ENCODE measurements at places on chromosomes 1 and 21.

DNA sequence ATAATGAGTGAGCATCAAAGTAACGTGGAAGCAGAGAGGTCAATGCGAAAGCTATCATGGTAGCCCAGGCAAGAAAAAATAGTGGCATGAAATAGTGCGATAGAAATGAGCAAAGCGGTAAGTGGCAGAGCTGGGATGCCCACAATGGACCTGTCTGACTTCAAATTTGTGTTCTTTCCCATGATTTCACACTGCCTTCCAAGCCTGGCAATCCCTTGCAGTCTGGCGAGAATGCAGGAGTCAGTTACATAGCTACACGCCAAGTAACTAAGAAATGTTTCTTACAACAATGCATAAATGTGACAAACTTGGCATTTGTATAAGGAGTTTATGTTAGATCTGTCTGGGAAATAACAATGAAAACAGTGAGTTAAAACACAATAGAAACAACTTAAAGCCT lies 82.6 kb downstream of the GRIK1 start:
- DNase-seq: no peak

DNA sequence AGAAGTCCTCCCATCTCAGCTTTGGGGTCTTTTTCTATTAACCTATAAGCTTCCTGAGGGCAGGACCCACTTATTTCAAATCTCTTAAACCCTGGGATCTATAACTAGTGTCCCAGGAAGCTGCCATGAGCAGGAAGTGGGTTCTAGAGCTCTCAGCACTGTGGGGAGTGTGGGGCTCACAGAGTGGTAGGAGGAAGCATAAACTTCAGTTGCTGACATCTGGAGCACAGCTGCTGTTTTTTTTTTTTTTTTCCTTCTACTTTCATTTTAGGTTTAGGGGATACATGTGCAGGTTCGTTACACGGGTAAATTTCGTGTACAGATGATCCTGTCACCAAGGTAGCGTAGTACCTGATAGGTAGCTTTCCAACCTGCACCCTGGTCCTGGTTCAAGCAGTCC lies 59.3 kb downstream of the AK4 start:
- DNase-seq: no peak

DNA sequence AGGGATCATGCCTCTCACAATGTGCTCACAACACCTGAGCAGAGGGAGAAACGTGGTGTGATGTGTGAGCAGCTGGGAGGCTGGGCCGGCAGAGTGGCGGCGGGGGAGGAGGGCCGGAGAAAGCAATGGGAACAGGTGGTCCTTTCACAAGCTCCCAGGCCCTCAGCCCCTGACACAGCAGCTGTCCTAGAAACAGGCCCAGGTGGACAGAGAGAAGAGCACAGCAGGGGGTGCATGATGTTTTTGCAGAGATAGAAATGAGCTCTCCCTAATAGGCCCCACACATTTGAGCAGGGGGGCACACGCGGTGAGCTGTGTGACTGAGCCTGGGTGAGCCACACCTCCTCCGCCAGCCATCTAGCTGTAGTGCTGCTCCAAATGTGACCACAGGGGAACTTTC lies 7.6 kb upstream of the RGS16 start:
- no peak for DNase-seq

DNA sequence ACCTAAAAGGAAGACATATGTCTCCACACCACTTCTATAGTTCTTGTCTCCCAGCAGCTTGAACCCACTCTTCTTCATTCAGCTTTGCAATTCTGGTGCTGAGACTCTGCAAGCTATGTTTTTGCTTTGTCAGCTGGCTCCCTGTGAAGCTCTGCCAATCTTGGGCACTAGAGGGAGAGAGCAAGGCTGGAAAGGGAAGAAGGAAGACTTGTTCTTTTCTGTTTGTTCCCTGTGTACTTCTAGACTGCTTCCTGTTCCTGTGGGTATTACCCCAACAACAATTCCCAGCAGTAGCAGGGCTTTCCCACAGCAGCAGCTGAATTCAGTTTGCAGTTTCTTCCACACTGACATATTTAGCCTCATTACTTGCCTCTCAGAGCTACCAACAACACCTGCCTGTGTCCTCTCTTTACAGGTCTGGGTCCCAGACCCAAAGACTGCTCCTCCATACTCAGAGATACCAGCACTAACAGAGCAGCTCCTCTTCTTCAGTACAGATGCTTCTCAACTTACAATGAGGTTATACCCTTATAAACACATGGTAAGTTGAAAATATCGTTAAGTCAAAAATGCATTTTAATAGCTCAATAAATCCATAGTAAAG lies 275.2 kb upstream of the NEGR1 start:
- no peak for DNase-seq

DNA sequence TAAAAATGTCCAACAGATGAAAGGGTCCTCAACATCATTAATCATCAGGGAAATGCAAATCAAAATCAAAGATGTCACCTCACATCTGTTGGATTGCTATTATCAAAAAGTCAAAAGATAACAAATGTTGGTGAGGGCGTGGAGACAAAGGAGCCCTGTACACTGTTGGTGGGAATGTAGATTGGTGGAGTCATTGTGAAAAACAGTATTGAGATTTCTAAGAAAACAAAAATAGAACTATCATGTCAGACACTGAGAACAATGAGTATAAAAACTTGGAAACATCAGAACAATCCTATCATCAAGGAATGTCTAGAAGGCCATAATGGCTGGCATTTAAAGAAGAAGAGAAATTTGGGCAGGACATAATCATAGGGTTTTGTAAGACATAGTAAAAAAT lies 209.2 kb upstream of the PTGFR start:
- DNase-seq: no peak

Data from stimulated activated CD8-positive, alpha-beta memory T cell treated with anti-CD3 and anti-CD28 coated beads, Interleukin-7, amount 100 ng/mL, for 48 hours (primary cell).